Spinal cord (tissue), 10 donors: ENCODE measurements at places on chromosomes 7 and 10. TPM values are rescaled to one million over a fixed set of nuclear protein-coding genes. Genes with fewer than 3 reads are reported as not detected.

The RARRES2 gene
- polyA plus RNA-seq, result 91.8 TPM

The IGF2BP3 gene
- polyA plus RNA-seq, result 19.9 TPM

The EGR2 gene
- 2.7 TPM for polyA plus RNA-seq

The CHN2 gene
- 22.7 TPM for polyA plus RNA-seq
